Activated CD4-positive, alpha-beta T cell treated with anti-CD3 and anti-CD28 coated beads, Interleukin-10, Interleukin-2, amounts not matched to agents 100 ng/mL and 50 ng/mL, durations not matched to agents 16 hours and 8 hours (primary cell): ENCODE measurements at places on chromosomes 5 and 9.

DNA sequence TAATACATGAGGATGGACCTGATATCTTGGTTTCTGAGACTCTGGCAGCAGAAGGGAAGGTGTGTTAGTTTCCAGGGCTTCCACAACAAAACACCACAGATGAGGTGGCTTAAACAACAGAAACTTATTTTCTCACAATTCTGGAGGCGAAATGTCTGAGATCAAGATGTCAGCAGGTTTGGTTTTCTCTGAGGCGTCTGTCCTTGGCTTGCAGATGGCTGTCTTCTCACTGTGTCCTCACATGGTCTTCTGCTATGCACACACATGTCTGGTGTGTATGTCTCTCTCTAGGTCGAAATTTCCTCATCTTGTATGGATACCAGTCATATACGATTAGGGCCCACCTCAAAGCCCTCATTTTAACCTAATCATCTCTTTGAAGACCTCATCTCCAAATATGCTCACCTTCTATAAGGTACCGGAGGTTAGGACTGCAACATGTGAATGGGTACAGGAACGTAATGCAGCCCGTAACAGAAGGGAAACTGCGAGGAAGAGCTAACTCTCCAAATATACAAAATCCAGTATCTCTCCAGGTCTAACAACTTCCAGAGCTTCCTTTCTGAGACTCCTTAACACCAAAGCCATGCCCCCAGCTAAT lies 139.8 kb upstream of the SMARCA2 start:
- DNase-seq = peak; percentile 35

GRCh38 chr5:69276422-69277174 lies 41.9 kb downstream of the CDK7 start:
- no peak for DNase-seq

DNA sequence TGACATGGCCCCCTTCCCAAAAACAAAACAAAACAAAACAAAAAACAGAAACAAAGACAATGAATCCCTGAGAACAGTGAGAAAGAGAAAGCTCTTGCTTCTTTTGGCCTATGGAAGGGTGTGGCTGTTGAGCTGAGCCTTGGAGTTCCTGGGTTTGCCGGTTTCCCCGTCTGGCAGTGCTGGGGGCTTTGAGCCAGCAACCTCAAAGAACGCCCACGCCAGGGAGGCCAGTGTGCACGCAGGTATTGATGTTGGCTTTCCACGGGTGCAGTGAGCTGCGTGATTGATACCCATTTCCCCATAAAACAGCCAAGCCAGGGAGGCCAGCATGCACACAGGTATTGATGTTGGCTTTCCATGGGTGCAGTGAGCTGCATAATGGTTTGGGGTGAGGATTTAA lies 8.3 kb upstream of the LCN1 start:
- no peak for DNase-seq

- no peak for DNase-seq
Observed at GRCh38 chr5:90233476-90233875, 176.1 kb downstream of the CETN3 start.

DNA sequence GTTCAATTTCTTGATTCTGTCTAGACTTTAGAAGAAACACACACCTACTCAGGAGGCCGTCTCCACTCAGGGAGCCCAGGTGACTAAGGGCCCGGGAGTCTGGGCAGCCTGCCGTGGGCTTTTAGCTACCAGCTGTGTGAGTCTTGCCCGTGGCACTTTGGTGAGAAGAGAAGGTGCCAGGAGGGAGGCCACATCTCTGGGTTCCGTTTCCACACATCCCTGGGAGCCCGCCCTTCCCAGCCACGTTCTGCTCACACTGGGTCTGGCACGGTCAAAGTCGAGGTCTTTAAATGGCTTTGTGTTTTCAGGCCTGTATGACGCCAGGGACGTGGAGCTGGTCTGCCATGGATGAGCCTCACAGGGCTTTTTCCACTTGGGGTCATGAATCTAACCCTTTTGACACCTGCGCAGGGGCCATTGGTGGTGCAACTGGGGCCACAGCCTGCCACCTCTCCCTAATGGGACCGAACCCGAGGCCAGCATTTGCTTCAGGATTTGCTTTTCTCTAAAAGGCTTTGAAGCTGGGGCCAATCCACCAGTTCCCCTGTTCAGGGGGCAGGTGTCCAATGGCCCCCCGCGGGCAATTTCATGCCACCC lies 17.2 kb upstream of the FCN2 start:
- DNase-seq = no peak

DNA sequence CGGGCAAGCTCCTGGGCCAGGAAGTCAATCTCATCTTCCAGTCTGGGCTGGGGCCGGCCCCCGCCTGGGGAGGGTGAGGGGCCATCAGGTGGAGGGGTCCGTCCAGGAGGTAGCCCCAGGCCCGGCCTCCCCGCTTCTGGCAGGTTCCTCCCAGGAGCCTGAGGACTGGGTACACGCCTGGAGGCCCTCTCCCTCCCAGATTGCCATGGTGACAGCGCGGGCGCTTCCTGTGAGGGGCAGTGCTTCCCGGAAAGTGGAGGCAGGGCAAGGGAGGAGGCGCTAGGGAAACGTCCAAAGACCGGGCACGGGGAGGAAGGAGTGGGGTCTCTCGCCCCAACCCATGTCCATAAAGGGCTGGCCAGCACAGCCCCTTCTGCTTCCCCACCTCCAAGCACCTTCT lies 4.9 kb downstream of the NPDC1 start:
- DNase-seq = no peak

GRCh38 chr9:79574136-79574535 lies 2.4 kb downstream of the TLE4 start:
- DNase-seq = no peak

GRCh38 chr5:41115281-41115680 lies 44.1 kb upstream of the MROH2B start:
- DNase-seq = no peak

- no peak for DNase-seq
Observed at GRCh38 chr9:1383899-1384455, 333.8 kb downstream of the DMRT2 start.
